ENCODE measurements at places on chromosomes 12 and 14. TPM values are rescaled to one million over a fixed set of nuclear protein-coding genes. Genes with fewer than 3 reads are reported as not detected.

DNA sequence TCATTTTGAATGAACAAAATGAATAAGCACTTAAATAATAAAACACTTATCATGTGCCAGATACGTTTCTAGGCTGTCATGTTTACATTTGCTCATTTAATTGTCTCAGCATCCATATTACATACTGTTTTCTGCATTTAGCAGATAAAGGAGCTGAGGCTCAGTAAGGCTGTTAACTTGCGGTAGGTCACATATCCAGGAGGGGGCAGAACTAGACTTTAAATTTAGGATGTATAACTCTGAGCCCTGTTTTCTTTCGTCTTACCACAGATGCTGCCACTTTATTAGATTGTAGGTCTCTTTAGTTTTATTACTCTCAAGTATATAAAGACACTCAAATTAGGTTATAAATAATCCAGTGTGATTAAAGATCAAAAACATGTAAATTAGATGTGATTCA is 17.7 kb downstream of the IRAK4 start:
- no peak for DNase-seq

DNA sequence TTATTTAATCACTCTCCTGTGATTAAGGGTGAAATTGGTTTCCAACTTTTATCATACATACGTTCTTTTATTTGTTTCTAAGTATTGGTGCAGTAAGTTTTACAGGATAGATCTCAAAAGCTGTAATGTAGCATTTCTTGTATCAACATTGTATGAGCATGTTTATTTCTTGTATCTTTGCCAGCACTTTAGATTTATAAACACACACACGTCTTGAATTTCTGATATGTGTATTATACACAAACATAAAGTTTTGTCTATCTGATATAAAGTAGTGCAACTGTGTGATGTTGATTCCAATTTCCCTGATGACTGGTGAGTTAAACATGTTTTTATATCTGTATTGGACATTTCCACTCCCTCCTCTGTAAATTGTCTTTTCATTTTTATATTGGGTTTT is 134.7 kb downstream of the NOVA1 start:
- peak; percentile 14 for DNase-seq

- no peak for DNase-seq
These were observed 299.3 kb downstream of the BCAT1 start for GRCh38 chr12:24649634-24650033.

GRCh38 chr14:24156840-24157239 is 4.2 kb upstream of the IRF9 start:
- no peak for DNase-seq

DNA sequence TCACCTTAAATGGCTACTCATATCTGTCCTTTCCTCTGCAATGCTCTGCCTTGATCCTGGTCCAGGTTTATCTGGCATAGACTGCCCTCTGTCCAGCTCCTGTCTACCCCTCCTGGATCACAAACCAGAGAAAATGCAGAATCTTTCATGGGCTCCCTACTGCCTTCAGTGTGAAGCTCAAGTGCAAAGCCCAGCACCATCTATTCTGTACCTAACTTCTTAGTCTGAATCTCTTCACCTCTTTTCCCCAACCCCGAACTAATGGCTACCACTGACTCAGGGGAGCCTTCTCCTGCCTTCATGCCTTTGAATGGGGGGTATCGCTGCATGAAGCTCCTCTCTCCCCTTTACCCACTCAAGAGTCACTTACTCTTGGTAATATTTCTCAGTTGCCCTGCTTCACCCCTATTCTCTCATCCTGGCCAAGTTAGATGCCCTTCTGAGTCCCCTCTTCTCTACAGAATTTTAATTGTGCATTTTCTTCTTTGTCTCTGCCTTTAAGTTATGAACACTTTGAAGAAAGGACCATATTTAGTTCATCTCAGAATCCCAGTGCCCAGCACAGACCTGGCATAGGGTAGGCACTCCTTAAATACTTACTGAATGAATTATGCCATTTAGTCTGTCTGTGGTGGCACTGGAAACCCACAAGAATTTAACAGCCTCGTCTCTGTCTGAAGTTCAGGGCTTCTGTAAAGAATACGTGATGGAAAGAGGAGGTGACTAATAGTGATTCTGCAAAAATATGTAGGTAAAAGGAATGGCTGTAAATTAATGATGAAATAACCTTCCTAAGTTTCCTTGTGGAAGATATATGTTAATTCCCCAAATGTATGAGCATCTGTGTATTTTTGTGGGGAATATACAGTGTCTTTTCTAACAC is 191.3 kb upstream of the AMIGO2 start:
- DNase-seq = no peak

GRCh38 chr12:10113075-10113474 is 14.3 kb upstream of the CLEC1A start:
- no peak for DNase-seq

GRCh38 chr12:71947645-71948105 is 9.0 kb downstream of the TPH2 start:
- DNase-seq = peak; percentile 7

GRCh38 chr12:10661338-10661737 is 12.5 kb downstream of the STYK1 start:
- DNase-seq = no peak

GRCh38 chr12:6352193-6353173 is 10.6 kb upstream of the TNFRSF1A start:
- DNase-seq = no peak

GRCh38 chr12:86042062-86042461 is 168.0 kb downstream of the NTS start:
- DNase-seq = no peak

DNA sequence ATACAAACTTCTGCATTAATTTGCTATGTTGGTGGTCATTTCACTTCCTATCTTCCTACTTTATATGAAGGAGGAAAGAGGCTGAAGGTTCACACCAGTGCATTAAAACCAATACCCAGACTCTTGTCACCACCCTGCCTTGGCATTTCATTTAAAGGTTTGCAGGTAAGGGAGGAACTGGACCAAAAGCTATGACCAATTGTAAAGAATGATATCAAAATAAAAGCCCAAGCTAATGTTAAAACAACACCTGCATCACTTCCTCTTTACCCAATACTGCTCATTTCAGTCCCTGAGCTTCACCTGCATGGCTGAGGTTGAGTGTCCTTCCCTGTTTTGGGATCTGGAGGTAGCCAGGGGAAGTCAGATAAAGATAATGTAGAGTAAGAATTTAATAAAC is 47.2 kb upstream of the TMEM233 start:
- DNase-seq = no peak

DNA sequence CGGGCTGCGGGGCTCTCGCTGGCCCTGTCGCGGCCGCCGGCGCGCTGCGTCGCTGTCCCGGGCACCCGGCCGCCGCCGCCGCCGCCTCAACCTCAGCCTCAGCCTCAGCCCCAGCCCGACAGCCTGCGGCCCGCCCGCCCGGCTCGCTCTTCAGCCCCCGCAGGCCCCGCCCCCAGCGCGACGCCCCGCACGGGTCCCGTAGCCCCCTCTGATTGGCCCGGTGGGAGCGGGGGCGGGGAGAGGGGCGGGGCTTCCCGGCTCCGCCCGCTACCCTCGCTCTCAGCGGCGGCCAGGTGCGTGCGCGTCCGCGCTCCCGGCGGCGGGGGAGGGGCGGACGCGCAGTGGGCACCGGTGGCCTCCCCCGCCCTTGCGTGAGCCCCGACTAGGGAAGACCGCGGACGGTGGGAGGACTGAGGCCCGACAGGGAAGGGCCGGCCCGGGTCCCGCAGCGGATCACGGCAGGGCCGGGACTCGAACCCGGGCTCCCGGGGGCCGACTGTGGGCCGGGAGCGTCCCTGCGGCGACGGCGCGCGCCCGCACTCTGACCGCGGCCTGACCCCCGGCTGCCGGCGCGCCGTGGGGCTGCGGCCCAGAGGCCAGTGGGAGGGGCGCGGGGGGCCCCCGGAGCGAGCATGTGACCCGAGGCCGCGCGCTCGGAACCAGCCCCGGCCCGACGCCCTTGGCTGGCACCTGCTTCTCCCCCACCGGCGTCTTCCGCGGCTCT is at the start of gene PPP1R13B:
TSS of gene PPP1R13B (minus strand) at position 125 of the 724 bp plus-strand sequence. CDS start 268 bp downstream, outside the sequence.
- peak; percentile 92 for DNase-seq

DNA sequence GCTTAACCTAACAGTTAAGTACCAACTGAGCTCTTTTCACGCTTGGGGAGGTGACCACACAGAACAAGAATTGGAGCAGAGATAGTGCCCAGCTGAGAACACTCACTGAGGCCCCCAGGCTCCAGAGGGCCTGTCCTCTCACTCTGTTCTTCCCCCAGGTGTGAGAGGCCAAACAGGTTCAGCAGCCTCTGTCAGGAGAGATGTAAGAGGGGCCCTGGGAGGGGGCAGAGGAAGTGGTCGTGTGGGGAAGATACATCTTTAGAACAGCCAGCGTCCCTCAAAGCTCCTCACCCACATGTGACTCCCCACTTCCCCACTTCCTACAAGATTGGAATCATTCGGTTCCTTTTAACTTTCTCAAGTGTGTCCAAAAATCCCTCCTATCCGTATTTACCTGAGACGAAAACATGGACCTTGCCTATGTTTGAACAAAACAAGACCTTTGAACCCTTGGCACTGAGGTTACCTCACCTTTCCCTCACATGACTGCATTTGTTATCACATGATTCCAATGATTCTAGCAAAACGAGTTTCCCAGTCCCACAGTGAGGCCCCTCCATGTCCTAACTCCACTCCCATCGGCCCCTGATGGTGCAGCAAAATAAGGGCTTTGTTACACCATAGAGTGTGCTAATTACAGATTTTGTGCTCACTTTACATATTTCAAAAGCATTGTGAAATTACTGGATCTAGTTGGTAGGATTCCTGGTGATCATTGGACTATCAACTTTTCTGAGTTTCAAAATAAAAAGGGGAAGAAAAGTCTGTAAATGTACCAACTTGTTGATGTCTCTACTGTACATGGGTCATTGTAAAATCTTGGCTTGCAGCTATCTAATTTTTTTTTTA is 40.0 kb upstream of the PAPOLA start:
- no peak for DNase-seq

DNA sequence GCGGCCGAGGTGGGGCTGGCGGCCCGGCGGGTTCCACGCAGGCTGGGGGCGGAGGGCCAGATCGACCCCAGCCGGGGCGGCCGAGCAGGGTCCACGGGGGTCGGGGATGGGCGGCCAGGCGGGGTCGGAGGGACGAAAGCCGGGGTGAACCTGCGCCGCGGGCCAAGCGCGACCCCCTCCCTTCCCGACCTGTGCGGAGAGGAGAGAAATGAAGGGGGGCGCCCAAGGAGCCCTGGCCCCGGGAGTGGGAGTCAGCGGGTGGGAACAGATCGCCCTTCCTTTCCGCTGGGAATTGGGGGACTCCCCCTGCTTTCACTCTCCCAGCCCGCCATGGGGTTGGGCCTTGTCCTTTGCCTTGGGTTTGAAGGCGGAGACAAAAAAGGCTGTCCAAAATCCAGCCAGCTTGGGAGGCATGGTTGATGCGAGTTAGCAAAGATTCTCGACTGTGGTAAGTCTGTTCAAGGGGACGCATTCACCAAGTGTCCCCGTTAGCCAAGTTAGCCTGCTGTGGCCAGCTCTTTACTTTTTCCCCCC is 559 bp upstream of the CKAP4 start:
- DNase-seq = no peak

DNA sequence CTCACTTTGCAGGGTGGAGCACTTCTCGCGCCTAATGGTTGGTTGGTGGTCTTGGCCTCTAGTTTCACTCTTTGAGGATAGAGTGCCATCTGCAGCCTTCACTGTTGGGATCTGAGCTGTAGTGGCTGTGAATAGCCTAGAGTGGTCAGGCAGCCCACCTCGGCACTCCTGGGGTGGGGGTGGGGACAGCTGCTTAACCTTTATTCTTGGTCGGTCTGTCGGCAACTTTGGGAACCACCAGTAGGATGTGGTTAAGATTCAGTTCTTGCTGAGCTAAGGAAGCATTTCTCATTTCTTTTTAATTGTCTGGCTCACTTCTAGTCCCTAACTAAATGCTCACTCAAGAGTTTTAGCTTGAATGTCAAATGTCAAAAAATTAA is 21.1 kb downstream of the TMBIM6 start:
- DNase-seq = no peak

GRCh38 chr12:119075222-119075787 is 94.0 kb downstream of the SRRM4 start:
- no peak for DNase-seq

DNA sequence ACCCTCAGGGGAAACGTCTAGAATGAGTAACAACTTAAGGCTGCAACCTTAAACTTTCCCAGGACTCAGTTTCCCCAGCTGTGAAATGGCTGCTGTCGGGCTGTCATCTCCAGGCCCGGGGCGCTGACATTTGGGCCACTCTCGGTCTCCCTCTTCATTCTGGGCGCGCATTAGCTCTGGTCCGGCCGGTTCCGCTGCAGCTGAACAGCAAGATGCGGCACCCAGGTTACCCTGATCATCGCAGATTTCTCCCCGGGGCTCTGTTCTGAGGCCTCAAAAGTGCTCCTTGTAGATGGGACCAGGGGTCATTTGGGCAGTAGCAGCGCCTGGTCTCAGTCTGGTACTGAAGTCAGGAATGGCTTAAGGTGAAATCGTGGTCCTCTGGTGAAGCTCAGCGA is 890 bp upstream of the BCL7A start:
- DNase-seq = peak; percentile 19

Gene LPAR5
- total RNA-seq = 1.5 TPM

Gene HSPB8
- 68.6 TPM for total RNA-seq

Gene KRT6C
- not detected for total RNA-seq

Gene SOAT2
- not detected for total RNA-seq

Gene TAS2R31
- 3.4 TPM for total RNA-seq

Gene BAZ1A
- 50.4 TPM for total RNA-seq

All from left lung (tissue), 14 donors.